GM12878 (cell line): ENCODE measurements at places on chromosomes 16 and 17. TPM values are rescaled to one million over a fixed set of nuclear protein-coding genes. Genes with fewer than 3 reads are reported as not detected.

DNA sequence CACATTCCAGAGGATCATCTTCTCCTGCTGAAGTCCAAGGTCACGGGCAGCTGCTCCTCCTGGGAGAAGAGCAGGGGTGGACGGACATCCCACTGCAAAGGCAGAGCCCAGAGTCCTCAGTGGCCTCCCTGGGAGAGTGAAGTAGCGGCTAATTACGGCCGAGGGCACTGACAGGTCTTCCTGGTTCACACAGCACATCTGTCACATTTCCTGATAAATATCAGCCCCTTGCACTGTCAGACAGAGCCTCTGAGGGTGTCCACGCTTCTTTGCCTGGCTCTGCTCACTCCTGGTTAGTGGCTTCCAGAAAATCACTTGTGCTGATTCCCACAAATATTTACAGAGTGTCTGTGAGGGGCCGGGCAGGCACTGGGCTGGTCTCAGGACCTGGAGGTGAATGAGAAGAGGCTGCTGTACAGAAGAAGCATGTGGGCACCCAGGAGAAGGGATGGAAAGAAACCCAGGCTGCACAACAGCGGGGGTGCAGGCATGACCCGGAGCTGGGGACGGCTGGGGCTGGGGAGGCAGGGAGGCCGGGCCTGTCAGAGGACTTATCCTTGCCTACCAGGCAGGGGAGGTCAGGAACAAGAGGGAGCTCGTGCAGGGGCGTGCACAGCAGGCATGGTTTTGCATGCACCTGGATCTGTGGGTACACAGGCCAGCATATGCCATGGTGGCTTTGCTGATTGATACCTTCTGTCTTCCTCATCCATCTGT lies 258.2 kb upstream of the TNRC6C start:
- no peaks in the 10 kb centered on the region for H3K4me1 ChIP-seq
- no peaks in the 10 kb centered on the region; the same call in 1 of the 2 replicates for H3K27me3 ChIP-seq
- H3K4me3 ChIP-seq, result no peak overlapping the region

- H3K4me1 ChIP-seq, result no peaks in the 10 kb centered on the region
- DNase-seq, result no peak
- H3K4me3 ChIP-seq, result no peak overlapping the region
Observed at GRCh38 chr17:41324180-41325075, 8.9 kb upstream of the KRTAP17-1 start.

GRCh38 chr17:81388091-81388611 lies 7.1 kb upstream of the BAHCC1 start:
- no peak overlapping the region for H3K4me3 ChIP-seq
- DNase-seq, result no peak
- H3K36me3 ChIP-seq, result no peaks in the 10 kb centered on the region
- peaks cover 15% of the 10 kb centered on the region; the same call in 1 of the 2 replicates for H3K27me3 ChIP-seq
- no peaks in the 10 kb centered on the region for H3K4me1 ChIP-seq

TMEM95 gene
- not detected in 2 replicates for polyA plus RNA-seq

DNA sequence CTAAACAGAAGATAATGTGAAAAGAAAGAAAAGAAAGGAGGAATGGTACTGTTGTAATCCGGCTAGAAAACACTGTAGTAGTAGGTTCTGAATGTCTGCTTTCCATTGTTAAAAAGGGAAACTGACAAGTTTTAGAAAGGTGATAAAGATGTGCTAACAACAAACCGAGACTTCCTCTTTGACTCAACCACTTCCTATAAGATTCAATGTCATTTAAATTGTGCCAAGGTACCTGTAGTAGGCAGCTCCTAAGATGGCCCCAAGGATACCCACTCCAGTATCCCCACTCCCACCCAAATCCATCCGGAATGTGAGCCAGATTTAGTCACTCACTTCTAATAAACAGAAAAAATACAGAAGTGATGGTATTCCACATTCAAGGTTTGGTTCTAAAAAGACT lies 31.2 kb downstream of the XYLT1 start:
- no peaks in the 10 kb centered on the region for H3K27me3 ChIP-seq
- H3K4me3 ChIP-seq, result no peak overlapping the region
- no peak overlapping the region for H3K27ac ChIP-seq
- DNase-seq, result no peak
- H3K4me1 ChIP-seq, result peaks cover 13% of the 10 kb centered on the region

DNA sequence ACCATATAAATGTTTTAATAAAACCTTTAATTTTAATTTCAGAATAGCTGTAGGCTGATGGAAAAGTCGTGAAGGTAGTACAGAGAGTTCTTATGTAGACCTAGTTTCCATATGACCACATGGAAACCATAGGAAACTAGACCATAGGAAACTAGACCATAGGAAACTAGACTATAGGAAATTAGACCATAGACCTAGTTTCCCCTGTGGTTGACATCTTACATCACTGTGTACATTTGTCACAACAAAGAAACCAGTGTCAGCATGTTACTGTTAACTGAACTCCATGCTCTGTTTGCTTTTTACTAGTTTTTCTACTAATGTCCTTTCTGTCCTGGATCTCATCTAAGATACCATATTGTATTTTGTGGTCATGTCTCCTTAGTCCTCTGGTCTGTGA lies 14.6 kb downstream of the NUDT7 start:
- H3K36me3 ChIP-seq, result no peaks in the 10 kb centered on the region
- H3K27me3 ChIP-seq, result no peaks in the 10 kb centered on the region
- DNase-seq, result no peak
- no peaks in the 10 kb centered on the region for H3K4me1 ChIP-seq
- no peak overlapping the region for H3K4me3 ChIP-seq

DNA sequence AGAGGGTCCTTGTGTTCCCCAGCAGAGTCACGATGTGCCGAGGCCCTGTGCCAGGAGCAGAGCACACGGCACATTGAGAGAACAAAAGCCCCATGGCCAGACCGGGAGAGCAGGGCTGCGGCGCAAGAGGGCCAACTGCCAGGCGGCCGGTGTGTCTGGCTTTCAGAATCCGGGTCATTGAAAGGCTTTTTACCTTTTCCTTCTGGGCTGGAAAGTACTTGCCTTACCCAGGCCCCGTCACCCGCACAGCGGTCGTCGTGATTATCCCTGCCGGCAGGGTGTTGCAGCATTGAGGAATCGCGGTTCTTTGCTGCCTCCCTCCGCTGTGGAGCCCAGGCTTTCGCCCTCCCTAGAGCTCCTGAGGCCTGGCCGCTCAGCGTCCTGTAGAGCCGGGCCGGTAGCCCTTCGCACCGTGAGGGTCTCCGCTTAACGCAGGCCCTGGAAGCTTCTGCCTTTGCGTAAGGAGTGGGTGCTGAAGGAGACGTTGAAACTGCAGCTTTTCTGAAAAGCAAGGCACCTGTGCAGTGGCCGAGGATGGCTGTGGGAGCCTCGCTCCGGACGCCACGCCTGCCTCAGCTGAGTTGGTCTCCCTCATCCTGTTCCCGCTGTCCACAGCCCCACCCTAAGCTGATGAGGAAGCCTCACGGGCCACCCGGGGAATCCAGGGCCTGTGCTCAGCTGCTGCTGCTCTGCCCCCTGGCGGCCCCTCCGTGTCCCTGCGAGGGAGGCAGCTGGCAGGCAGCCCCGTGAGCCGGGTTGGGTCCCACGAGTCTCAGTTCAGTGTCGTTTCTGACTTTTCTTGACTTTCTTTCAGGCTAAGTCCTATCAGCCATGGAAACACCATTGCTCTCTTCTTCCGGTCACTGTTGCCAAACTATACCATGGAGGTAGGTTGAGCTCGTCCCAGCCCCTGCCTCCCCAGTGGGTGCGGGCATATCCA lies 8.6 kb upstream of the MC1R start:
- no peak for DNase-seq
- no peak overlapping the region for H3K4me3 ChIP-seq
- H3K27ac ChIP-seq, result no peak overlapping the region

GRCh38 chr16:70429888-70430666 lies 8.8 kb downstream of the ST3GAL2 start:
- peaks cover 3% of the 10 kb centered on the region for H3K36me3 ChIP-seq
- peaks cover 65% of the 10 kb centered on the region for H3K4me1 ChIP-seq
- peak overlapping the region; percentile 98 for H3K27ac ChIP-seq
- peak overlapping the region; percentile 45; the same call in 1 of the 2 replicates for H3K4me3 ChIP-seq
- peak; percentile 70 for DNase-seq
- no peaks in the 10 kb centered on the region for H3K27me3 ChIP-seq

GUCY2D gene
- polyA plus RNA-seq, result not detected in 2 replicates

CCDC137 gene
- 37.7 and 44.6 TPM in 2 replicates for polyA plus RNA-seq

DNA sequence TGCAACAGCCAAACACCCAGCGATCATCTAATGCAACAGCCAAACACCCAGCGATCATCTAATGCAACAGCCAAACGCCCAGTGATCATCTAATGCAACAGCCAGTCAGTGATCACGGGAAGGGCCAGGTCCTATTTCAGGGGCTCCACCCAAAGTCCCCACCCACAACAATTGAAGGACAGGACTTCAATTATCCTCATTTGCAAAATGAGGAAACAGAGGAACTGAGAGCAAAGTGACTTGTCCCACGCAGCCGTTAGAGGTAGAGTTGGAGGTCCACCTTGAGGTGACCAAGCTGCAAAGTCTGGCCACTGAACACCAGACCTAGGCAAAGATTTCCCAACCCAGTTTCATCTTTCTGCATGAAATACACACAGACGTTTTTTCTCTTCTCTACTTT lies 3.7 kb downstream of the ZG16B start:
- H3K4me3 ChIP-seq, result no peak overlapping the region
- peaks cover 4% of the 10 kb centered on the region; the same call in 1 of the 2 replicates for H3K4me1 ChIP-seq
- H3K36me3 ChIP-seq, result no peaks in the 10 kb centered on the region
- H3K27me3 ChIP-seq, result no peaks in the 10 kb centered on the region
- H3K27ac ChIP-seq, result no peak overlapping the region

NPW gene
- polyA plus RNA-seq, result 1.4 TPM in 2 replicates

- no peaks in the 10 kb centered on the region for H3K27me3 ChIP-seq
- H3K27ac ChIP-seq, result peak overlapping the region; percentile 83
- H3K4me1 ChIP-seq, result peaks cover 27% of the 10 kb centered on the region
- DNase-seq, result no peak
Observed at GRCh38 chr17:48910370-48910769, 2.2 kb downstream of the UBE2Z start.

SLC16A5 gene
- 0.60 and 1.0 TPM in 2 replicates for polyA plus RNA-seq

CMTM2 gene
- polyA plus RNA-seq, result not detected in 2 replicates

MT1A gene
- polyA plus RNA-seq, result not detected in 2 replicates

GRCh38 chr16:69861292-69862030 lies 89.7 kb upstream of the CLEC18A start:
- H3K27me3 ChIP-seq, result no peaks in the 10 kb centered on the region
- no peak for DNase-seq
- H3K4me3 ChIP-seq, result no peak overlapping the region
- H3K4me1 ChIP-seq, result no peaks in the 10 kb centered on the region
- H3K27ac ChIP-seq, result no peak overlapping the region

DNA sequence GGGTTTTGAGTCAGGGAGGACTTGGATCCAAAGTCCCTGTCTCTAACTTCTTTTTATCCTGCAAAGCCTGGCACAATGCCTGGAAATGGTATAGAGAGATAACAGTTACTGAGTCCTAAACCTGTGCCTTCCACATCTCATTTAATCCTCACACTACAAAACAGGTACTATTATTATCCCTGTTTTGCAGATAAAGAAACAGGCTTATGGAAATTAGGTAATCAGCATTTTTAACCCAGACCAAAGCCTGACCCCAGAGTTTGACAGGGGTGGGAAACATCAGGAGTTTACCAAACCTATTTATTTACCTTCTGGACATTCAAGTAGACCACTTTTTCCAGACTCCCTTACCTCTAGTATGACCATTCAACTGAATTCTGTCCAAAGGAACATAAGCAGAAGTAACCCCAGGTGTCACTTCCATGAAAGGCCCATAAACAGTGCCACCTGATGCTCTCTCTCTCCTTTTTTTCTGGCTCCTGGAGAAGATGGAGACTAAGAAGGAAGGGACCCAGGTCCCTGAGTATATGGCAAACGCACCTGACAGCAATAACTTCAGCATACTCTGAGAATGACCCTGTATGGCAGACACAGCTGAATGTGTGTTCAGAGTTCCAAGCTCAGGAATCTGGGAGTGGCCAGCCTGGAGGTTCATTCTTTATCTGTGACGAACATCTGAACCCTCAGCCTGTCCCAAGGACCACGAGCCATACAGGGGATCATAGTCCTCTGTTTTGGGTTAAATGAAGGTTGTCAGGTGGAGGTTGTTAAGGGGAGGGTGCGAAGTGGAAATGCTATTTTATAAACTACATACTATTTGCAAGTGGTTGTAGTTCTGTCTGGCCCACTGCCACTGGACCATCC lies 62.7 kb downstream of the HLF start:
- no peaks in the 10 kb centered on the region for H3K4me1 ChIP-seq
- H3K36me3 ChIP-seq, result no peaks in the 10 kb centered on the region
- H3K27ac ChIP-seq, result no peak overlapping the region
- H3K27me3 ChIP-seq, result no peaks in the 10 kb centered on the region
- no peak overlapping the region for H3K4me3 ChIP-seq

- H3K4me3 ChIP-seq, result peak overlapping the region; percentile 73
- H3K27me3 ChIP-seq, result no peaks in the 10 kb centered on the region
- no peaks in the 10 kb centered on the region; the same call in 1 of the 2 replicates for H3K36me3 ChIP-seq
- no peak overlapping the region for H3K27ac ChIP-seq
- no peak for DNase-seq
Observed at GRCh38 chr16:3020604-3021448, 658 bp downstream of the TNFRSF12A start.

- H3K4me3 ChIP-seq, result no peak overlapping the region
- no peaks in the 10 kb centered on the region for H3K36me3 ChIP-seq
- H3K27ac ChIP-seq, result no peak overlapping the region
- no peak for DNase-seq
Observed at GRCh38 chr16:49964973-49965372, 60.1 kb upstream of the CNEP1R1 start.

- H3K27me3 ChIP-seq, result no peaks in the 10 kb centered on the region
- no peak overlapping the region for H3K4me3 ChIP-seq
- no peaks in the 10 kb centered on the region for H3K36me3 ChIP-seq
- H3K4me1 ChIP-seq, result peaks cover 20% of the 10 kb centered on the region
- H3K27ac ChIP-seq, result no peak overlapping the region
- no peak for DNase-seq
Observed at GRCh38 chr16:10846213-10846998, 27.8 kb upstream of the TVP23A start.

PRCD gene
- 0.37 TPM in 1 of 2 replicates, not detected in the other for polyA plus RNA-seq

CTRB1 gene
- not detected in 2 replicates for polyA plus RNA-seq

SCNN1G gene
- not detected in 2 replicates for polyA plus RNA-seq

GRCh38 chr17:76581515-76581914 lies 4.1 kb downstream of the ST6GALNAC2 start:
- DNase-seq, result no peak
- H3K27ac ChIP-seq, result no peak overlapping the region
- H3K36me3 ChIP-seq, result no peaks in the 10 kb centered on the region
- H3K4me1 ChIP-seq, result peaks cover 24% of the 10 kb centered on the region
- no peak overlapping the region for H3K4me3 ChIP-seq
- peaks cover 4% of the 10 kb centered on the region; the same call in 1 of the 2 replicates for H3K27me3 ChIP-seq

DNA sequence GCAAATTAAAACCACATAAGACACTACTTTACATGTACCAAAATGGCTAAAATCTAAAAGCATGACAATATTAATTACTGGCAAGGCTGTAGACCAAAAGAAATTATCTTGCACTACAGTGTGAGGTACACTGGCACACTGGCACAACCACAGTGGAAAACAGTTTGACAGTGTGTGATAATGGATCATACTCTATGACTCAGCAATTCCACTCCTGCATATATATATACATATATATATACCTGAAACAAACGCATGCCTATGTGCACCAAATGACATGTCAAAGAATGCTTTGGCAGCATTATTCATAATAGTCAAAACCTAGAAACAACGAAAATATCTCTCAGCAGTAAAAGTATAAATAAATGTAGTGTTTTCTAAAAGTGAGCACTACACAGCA lies 4.6 kb upstream of the DYNLRB2 start:
- no peaks in the 10 kb centered on the region for H3K27me3 ChIP-seq
- no peak for DNase-seq
- H3K4me3 ChIP-seq, result no peak overlapping the region

CCL1 gene
- not detected in 2 replicates for polyA plus RNA-seq

CA4 gene
- polyA plus RNA-seq, result not detected in 2 replicates

C16orf96 gene
- polyA plus RNA-seq, result not detected in 2 replicates

GRCh38 chr17:61412143-61412859 lies 12.7 kb downstream of the TBX2 start:
- H3K4me3 ChIP-seq, result peak overlapping the region; percentile 54; the same call in 1 of the 2 replicates
- peak; percentile 5 for DNase-seq

ATP6V0C gene
- polyA plus RNA-seq, result 107 and 112 TPM in 2 replicates

SLC22A31 gene
- not detected in 2 replicates for polyA plus RNA-seq
